OCI-M1 (cell line): ENCODE measurements at places on chromosomes 4 and X.

DNA sequence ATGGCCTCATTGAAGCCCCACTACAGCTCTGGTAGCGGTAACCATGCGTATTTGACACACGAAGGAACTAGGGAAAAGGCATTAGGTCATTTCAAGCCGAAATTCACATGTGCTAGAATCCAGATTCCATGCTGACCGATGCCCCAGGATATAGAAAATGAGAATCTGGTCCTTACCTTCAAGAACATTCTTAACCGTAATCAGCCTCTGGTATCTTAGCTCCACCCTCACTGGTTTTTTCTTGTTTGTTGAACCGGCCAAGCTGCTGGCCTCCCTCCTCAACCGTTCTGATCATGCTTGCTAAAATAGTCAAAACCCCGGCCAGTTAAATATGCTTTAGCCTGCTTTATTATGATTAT is 876 bp downstream of the HPRT1 start:
- peak; percentile 51 for DNase-seq

DNA sequence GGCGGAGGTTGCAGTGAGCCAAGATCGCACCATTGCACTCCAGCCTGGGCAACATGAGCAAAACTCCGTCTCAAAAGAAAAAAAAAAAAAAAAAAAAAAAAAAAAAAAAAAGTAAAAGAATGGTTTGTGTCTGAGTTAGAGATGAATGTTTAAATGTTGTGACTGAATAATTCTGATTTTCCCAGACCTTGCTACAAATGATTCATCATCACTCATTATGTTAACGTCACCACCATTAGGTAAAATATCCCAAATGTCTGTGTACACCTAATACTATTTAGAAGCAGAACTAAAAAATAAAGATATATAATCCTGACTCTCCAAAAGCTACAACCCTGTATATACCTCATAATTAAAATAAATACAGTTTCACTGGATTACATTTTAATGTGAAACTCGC is 70.8 kb downstream of the HHIP start:
- DNase-seq = no peak

DNA sequence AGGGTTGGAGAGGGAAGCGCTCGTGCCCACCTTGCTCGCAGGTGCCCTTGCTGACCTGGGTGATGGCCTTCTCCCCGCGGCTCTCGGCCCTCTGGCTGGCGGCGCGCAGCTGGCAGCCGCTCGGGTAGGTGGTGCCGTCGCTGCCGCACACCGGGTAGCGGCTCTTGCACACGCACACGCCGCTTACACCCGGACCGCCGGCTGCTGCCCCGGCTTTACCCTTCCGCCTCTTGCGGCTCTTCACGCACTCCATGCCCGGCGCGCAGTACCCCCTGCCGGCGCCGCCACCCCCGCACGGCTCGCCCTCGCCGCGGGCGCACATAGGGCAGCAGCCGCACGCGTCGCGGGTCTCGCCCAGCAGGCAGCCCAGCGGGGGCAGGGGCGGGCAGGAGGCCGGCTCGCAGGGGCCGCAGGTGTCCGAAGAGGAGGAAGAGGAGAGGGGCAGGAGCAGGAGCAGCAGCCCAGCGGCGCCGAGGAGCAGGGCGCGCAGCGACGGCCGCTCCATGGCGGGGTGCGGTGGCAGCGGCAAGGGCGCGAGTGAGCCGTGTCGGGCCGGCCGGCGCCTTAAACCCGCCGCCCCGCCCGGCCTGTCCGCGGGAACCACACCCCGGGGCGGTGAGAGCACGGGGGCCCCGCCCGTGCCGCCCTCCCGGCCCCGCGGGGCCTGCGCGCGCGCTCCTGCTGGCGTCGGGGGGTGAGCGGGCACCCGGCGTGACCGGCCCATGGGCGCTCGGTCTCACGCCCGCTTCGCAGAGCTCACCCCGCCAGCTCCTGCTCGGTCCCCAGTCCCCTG is at the start of gene IGFBP7:
IGFBP7 (minus strand) TSS at position 539 of the 793 bp plus-strand sequence; CDS start at position 505, 34 bp downstream.
- peak; percentile 75 for DNase-seq

- DNase-seq = no peak
These were observed 49.2 kb downstream of the ANAPC10 start for GRCh38 chr4:145048817-145049216.

DNA sequence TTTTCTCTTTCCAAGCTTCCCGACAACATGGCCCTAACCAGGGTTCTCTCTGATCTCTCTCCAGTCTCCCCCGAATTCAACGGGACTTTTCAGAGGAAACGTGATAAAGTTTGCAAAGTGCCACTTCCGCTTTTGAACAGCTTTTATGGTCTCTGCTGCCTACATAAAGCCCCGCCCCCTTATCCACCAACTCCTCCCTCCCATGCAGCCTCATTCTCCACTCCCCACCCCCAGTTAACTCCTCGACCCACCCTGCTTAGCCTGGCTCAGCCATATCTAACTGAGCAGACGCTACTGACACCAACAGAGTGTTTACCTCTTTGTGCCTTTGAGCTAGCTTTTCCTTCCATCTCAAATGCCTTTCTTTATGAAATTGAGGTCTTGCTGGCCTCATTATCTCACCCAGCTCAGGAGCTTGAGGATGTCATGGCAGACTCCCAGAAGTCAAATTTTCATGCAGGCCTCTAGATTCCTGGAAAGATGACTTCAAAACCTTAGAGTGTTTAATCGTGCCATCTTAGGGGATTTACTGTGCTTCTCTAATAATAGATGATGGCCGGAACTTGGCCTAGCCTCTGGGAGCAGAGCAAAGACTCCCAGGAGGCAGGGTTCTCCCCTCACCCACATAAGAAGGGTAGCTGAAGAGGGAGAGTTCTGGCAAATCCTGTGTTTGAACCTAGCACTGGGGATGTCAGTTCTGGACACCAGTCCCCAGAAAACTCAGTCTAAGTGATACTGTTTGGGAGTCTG is 606.0 kb downstream of the BCOR start:
- DNase-seq = peak; percentile 92

- no peak for DNase-seq
These were observed 251.0 kb downstream of the ZNF674 start for GRCh38 chrX:46294234-46294633.

GRCh38 chrX:9293051-9293496 is 171.8 kb upstream of the TBL1X start:
- DNase-seq = no peak

DNA sequence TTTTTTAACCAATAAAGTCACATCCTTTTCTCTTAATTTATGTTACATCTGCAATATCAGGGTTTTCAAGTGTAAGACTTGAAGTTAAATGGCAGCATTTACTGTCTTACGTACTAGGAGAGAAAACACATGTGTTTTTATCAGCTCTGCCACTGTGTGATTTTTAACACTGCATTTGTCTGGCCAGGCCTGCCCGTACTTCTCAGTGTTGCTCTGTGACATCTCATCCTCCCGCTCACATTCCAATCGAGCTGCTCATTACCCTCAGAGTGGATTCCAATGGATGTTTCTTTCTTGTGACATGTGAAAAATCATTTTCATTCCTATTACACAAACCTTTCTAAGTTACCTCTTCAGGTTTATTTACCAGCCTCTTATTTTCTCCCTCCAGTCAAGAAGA is 420.3 kb downstream of the FAT4 start:
- no peak for DNase-seq

- peak; percentile 60 for DNase-seq
These were observed 99.5 kb downstream of the ADGRA3 start for GRCh38 chr4:22416403-22416802.

- DNase-seq = no peak
These were observed 589.9 kb upstream of the GALNT7 start for GRCh38 chr4:172578712-172579111.

- DNase-seq = peak; percentile 61
These were observed 30.0 kb downstream of the FAM9C start for GRCh38 chrX:13014111-13015096.

DNA sequence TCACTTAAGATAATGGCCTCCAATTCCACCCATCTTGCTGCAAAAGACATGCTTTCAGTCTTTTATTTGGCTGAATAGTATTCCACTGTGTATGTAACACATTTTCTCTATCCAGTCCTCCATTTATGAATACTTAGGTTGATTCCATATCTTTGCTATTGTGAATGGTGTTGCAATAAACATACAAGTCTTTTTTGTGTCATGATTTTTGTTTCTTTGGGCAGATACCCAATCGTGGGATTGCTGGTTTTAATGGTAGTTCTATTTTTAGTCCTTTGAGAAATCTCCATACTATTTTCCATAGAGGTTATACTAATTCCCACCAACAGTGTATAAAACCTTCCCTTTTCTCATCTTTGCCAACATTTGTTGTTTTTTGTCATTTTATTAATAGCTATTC is 180.9 kb downstream of the SMIM20 start:
- no peak for DNase-seq

- no peak for DNase-seq
These were observed 138.1 kb downstream of the MID1 start for GRCh38 chrX:10482261-10482660.

DNA sequence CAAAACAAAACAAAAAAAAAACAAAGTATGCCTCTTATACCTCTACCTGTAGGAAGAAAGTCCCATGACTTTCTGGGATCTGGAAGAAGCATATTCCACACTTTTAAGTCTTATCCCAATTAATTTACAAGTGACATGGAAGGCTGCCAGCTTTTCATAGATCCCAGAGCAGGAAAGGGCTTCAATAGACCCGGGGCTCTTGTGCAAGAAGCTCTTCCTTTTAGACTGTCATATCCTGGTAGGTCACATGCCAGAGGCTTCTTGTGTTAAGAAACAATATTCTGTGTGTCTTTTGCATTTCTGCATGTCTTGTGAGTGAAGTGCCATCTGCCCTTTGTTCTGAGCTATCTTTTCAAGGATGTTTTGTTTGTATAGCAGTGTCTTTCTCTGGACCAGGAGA is 84.4 kb upstream of the PHOX2B start:
- no peak for DNase-seq

DNA sequence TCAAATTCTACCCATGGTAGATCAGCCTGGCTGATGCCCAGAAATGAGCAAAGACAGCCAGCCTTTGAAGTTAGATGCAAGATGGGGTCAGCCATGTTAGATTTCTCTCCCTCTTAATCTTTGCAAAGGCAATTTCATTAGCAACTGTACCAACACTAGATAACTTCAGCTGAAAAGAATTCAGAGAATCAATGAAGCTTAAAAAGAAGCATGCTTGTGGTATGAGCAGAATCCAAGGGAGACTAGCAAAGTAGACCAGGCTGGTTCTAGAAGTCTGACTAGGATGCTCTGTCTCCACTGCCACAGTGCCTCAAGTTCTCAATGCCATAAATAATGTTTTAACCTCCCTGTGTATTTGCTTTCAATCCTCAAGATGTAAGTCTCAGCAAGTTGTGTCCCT is 247.3 kb downstream of the SLC7A11 start:
- DNase-seq = no peak

DNA sequence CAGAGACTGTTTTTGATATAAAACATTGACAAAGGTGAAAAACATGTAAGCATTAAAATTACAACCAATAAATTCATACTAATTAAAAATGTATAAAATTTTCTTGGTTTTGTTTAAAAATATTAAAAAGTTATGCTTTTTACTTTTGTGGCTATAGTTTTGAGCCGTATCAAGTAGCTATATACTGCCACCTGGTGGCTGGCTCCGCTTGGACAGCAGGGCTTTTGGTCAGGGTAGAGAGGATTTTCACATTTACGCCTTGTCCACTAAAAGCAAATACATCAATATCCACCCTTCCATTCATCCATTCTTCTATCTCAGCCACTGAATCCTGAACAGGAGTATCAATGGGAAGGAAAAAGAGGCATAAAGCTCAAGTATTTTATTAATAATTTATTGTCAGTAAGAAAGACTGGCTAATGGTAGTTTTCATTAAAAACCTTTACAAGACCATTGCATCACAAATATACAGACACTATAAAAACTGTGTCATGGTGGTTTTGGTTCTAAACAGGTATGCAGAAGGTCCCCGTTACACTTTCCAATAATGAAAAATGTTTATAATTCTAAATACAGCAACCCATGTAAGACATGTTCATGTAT is 32.1 kb upstream of the MTNR1A start:
- peak; percentile 73 for DNase-seq

- DNase-seq = peak; percentile 20
These were observed 166.1 kb downstream of the CCSER1 start for GRCh38 chr4:90293320-90293719.

GRCh38 chrX:107826238-107827029 is 768 bp downstream of the MID2 start:
- no peak for DNase-seq

DNA sequence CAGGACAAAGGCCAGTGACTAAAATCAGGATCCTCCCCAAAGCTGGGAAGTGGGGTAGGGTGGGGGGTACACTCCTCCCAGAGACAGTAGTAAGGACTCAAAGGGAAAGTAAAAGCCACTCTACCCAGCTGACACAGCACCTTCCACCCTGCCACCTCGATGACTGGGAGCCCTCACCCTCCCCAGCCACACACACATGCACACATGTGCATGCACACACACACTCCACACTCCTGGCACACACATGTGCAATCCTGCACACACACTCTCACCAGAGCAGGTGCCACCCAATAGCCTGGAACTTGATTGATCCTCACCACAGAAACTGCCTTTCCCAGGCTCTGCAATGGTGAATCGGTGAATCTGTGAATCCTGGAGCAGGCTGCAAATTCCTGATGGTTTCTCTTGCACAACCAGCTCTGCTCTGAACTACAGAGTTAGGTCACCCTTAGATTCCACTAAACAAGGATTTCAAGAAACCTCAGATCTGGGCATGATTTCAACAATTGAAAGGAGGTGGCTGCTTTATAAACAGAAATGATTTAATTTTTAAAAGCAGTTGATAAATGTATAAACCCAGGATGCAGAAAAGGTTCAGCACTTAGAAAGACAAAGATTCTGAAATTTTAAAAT is 21.5 kb downstream of the AMOT start:
- no peak for DNase-seq

DNA sequence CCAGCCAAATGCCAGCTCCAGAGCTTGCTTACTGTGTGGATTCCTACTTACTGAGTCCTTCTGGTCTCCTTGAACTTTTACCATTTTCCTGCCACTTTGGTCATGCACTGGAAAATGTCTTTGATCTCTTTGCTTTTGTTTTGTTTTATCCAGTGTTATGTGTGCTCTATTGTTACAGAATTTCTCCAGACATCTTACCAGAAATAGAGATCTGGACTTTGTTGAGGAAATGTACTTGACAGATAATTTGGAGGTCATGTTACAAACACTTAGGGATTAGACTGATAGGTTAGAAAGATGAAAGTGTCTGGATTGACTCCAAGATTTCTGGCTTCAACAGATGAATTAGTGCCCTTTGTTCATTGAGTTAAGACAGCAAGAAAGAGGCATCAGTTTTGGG is 5.7 kb upstream of the ZNF330 start:
- no peak for DNase-seq

DNA sequence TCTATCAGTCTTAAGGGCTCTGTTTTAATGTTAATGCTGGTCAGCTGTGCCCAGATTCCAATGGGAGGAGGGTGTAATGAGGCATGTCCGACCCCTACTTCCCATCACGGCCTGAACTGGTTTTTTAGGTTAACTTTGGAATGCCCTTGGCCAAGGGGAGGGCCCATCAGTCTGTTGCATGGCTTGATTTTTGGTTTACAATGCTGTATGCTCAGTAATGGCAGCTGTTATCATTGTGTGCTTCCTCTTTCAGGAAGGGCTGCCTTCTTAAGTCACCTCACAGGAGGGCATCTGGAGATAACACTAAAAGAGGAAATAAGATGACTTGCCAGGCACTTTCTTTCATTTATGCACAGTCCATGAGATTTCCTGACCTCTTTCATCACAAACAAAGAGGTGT is 36.3 kb downstream of the ATXN3L start:
- peak; percentile 88 for DNase-seq
